ENCODE measurements at places on chromosomes 7 and 10.

DNA sequence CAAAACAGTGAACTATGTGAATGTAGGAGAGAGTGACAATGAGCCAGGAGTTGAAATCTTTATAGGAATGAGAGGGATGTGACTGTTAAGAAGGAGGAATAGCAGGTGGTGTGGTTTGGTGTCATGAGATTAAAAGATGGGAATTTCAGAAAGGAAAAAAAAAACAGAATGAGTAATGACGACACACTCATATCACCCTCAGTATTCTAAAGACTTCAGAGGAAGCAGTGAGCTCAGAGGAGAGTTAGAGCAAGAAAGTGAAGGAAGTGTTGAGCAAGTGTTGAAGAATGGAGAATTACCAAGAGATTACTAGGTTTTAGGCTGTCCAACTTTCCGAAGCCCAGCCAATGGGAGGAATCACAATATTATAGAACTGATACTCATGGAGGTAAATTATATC, 220.5 kb upstream of the HGF start:
- peak; percentile 21 for DNase-seq

DNA sequence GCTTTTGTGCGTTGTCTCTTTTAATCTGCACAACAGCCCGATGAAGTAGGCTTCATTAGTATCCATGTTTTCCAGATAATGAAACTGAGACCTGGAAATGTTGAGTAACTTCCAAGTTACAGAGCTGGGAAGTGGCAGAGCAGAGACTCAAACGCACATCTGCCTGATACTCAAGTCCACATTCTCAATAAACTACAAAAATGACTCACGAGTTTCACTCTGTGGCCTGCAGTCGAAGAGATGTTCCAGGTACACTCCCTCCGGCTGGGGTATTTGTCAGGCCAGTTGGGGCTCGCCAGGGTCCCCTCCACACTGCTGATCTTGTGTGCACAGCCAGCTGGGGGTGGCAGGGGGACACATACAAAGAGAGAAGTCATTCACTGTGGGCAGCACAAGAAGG, 17.7 kb upstream of the OPALIN start:
- no peak for DNase-seq

DNA sequence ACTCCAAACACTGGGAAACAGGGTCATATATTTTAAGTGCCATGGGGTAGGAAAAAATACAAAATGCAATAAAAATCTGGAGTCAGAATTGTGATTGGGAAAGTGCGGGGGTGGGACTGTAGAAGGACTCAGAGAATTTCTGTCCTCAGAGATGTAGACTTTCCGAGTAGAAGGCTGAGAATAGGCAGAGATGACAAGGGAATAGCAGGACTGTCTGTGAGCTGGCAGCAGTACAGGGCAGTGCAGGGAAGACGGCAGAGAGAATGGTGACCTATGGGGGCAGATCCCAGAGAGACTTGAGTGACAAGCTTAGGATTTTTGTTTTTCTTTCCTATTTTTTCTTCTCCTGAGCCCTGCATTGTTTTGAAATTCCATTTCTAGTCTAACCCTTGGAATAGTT, 127.6 kb downstream of the SLC16A9 start:
- no peak for DNase-seq

DNA sequence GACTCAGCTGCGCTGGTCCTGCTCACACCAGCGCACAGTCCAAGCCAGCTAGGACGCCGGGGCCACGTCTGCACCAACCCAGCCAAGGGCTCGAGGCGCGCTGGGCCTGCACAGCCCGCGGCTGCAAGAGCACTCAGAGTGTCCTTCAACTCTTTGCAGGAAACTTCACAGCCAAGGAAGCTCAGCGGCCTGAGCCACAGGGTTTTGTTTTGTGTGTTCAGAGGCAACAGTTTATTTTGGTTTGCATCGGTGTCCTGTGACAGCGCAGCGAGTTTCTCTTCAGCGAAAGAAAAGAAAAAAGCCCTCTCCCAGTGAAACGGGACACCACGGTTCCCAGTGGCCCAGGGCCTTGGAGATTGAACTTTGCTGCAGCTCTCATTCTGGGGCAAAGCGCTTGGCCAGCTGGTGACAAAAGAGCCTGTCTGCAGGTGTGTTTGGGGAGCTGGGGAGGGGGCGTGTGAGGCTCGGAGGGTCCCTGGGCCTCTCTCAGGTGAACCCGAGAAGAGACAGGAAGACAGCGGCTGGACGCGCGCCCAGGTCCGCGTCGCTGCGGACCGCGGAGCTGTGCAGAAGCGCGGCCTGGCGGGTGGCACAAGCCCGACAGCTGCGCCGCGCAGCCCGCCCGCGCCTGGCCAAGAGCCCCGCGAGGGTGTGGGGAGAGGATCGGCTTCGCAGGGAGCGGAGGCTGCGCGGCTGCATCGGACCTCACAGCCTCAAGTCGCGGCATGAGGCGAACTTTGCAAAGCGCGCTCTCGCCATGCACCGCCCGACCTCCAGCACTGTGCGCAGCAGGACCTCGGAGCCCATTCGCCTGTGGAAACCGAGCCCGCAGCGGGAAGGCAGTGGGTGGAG, 922 bp downstream of the CXCL12 start:
- DNase-seq = peak; percentile 45

DNA sequence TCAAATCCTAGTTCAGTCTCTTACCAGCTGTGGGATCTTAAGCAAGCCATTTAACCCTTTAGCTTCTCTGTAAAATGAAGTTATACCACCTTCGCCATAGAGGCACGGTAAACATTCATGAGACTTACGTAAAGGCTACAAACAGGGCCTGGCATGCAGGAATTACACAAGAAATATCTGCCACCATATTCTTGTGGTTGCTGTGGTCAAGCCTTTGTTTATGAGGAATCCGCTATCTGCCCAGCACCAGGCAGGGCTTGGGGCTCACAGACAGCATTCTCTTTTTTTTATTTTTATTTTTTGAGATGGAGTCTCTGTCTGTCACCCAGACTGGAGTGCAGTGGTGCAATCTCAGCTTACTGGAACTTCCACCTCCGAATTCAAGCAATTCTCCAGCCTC, 9.9 kb downstream of the AIFM2 start:
- no peak for DNase-seq

DNA sequence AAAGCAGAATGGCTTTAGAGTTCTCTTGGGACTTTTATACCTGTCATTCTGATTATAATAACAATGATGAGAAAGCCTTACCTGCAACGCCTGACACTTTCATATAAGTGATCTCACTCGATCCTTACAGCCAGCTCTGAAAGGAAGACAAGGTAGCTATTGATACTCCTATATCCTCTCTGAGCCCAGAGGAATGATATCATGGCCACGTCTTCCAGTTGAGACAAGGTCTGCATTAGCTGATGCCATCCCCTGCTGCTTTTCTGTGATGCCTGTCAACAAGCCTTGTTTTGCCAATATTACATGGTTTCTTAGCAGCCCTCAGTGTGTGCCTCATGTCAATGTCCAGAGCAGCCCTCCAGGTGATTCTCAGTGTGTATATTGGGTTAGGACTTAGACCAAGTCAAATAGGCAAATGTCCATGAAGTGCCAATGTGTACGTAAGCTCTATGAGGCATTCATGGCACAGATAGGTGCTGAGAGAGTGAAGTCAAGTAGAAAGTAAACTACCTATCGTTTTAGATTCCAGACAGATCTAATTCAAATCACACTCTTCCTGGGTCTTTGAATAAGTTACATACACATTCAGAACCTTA, 405.9 kb downstream of the ADRA2A start:
- DNase-seq = no peak

DNA sequence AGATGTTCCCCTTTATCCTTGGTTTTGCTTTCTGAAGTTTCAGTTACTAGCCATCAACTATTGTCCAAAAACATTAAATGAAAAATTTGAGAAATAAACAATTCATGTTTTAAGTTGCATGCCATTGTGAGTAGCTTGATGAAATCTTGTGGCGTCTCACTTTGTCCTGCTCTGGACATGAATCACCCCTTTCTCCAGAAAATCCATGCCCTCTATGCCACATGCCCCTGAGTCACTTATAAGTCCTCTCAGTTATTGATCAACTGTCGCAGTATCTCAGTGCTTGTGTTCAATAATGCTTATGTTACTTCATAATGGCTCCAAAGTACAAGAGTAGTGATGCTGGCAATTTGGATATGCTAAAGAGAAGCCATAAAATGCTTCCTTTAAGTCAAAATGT, 208.0 kb upstream of the FERD3L start:
- DNase-seq = no peak

GRCh38 chr10:117743509-117743908, 201.0 kb downstream of the EMX2 start:
- DNase-seq = no peak

DNA sequence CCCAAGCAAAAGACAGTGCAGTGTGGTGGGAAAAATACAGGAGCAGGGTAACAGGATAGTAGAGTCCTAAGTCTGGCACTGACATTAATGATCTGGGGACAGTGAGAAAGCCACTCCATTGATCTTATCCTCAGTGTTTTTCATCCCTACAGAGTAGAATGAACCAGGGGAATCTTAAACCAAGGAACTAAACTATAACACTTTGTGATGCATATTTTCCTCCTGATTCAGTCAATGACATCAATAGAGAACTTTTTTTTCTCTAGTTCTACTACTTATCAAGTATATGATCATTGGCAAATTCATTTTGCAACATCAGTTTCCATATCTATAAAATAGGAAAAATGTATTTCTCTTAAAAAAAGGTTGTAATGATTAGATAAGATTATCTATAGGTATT, 151.1 kb downstream of the TMEM26 start:
- peak; percentile 21 for DNase-seq

- peak; percentile 30 for DNase-seq
Measured at GRCh38 chr10:119368991-119369869, 161.9 kb downstream of the GRK5 start.

DNA sequence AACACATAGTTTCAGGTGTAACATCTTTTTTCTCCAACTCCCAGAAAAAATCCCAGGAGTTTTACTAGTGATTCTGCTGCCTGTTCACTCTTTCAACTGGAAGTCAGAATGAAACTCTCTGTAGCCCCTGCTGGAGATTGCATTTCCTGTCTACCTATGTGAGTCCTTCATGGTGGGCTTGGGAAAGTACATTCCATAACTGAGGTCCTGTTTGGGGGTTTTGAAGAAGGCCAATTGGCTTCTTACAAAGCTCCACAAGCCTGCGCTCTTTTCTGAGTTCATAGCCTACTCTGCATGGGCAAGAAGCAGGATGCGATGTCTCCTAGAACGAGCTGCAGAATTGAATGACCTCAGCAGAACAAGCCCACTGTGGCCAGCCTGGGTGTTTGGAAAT, 86.7 kb downstream of the LYZL2 start:
- no peak for DNase-seq

DNA sequence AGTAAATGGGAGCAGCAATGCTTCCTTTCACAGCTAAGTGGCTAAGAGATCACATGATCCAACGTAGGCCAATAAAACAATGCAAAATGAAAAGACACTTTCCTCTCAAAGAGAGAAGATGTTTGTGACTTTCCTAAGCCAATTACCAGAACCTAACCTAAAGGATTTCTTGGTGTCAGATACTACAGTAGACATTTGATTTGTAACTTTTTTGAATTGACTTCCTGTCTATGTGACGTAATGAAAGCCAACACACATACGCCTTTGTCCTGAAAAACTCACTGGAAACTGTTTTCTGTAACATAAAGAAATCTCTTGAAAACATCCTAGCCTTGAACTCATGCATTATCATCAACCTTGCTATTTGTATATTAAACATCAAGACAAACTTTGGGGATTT, 417.1 kb downstream of the GPAM start:
- DNase-seq = no peak

- no peak for DNase-seq
Measured at GRCh38 chr10:102341038-102341688, 54.3 kb upstream of the NFKB2 start.

- DNase-seq = no peak
Measured at GRCh38 chr7:154409703-154410311, 357.6 kb downstream of the DPP6 start.

DNA sequence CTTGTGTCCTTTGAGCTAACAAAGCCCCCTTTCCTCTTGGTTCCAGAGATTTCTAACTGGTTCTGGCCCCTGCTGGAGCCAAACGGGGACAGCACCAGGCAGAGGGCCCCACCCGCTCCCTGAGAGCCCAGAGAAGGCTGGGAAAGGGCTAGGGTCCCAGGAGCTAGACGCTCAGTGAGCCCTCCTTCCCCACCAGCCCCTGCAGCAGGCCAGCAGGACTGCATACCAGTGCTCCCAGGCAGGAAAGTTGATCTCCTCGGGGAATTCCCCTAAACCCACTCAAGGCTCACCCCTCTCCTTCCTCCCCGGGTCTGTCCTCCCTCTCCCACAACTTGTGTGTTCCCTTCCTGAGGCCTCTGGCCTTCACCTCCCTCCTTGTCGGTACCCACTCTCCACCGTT, 47.7 kb downstream of the PAX2 start:
- no peak for DNase-seq

Measured in AG08395 (cell line).